Cortex of kidney (tissue), 1 donor: ENCODE measurements at places on chromosomes 7 and 10.

- no peak for DNase-seq
These were observed 2.8 kb upstream of the SLC29A3 start for GRCh38 chr10:71316056-71316785.

GRCh38 chr7:17194656-17195055 lies 103.8 kb upstream of the AHR start:
- DNase-seq = no peak

DNA sequence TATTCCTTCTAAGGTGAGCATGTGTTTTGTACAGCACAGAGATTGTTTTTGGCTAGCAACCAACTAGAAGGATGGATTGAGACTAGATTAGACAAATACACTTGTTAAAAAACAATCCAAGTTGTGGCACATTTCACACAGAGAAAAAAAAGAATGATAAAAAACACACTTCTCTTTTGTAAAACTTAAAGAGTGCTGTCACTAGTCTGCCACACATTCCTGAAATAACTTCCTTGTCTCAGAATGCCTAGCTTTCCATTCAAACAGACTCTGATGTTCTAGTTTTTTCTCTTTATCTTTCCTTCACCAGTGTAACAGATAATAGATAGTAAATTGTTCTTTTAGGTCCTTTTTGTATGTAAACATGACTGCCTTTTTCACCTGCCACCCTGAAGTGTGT lies 11.4 kb downstream of the DLD start:
- DNase-seq = no peak

DNA sequence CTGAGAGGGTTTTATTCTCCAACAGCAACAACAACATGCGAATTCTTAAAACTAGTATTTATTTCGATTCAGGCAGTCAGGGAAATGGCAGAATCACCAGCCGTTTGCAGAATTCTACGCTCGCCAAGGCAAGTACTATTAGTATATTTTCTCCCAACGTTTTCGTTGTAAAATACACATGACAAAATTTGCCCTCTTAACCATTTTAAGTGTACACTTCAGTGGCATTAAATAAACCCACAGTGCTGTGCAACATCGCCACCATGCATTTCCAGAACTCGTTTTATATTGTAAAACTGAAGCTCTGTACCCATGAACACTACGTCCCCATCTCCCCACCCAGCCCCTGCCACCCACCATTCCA lies 10.8 kb downstream of the EN2 start:
- DNase-seq = no peak

GRCh38 chr10:15464381-15464780 lies 93.3 kb upstream of the FAM171A1 start:
- DNase-seq = no peak

GRCh38 chr7:2107386-2108070 lies 125.2 kb downstream of the MAD1L1 start:
- DNase-seq = no peak

- DNase-seq = no peak
These were observed 35.7 kb downstream of the GFRA1 start for GRCh38 chr10:116237260-116237659.

- no peak for DNase-seq
These were observed 94.0 kb upstream of the STEAP1B start for GRCh38 chr7:22594020-22594419.

DNA sequence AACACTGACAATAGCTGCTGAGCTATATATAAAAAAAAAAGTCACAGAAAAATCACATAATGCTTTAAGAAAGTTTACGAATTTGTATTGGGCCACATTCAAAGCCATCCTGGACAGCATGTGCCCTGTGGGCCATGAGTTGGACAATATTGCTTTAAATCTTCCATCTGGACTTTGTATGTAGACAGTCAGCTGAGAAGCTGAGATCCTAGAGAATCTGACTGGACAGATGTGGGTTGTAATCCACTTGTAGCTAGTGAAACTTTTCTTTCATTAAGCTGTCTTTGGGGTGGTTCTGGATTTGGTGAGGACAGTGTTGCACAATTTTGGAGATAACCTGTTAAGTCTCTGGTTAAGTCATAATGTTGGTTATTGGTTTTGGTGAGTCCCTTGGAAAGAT lies 824.5 kb downstream of the CCSER2 start:
- DNase-seq = no peak

DNA sequence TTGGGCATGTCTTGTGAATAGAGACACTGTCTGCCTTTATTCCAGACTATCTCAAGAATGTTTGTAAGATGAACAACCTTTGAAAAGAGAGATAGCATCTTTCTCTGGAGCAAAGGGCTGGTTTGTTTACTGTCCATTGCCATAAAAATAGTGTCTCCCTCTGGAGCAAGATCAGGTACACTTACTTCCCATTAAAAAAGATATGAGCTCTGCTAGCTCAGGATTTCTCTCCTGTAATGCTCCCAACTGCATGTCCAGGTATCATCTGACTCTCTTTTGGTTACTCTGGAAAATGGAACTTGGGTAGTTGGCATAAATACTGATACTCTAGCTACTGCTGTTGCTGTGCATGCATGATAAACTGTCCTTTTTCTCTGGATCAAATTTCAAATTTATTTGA lies 381.1 kb downstream of the TFEC start:
- DNase-seq = no peak

DNA sequence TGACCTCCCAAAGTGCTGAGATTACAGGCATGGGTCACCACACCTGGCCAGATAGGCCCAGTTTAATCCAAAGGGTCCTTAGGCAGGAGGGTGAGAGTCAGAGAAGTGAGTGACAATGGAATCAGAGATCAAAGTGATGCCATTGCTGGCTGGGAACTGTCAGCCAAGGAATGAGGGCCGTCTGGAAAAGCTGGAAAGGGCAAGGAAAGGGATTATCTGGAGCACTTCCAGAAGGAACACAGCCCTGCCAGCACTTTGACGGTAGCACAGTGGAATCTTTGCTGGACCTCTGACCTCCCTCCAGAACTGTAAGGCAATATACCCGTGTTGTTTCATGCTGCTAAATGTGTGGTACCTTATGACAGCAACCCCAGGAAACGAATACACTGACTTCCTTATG lies 11.3 kb upstream of the TAS2R40 start:
- no peak for DNase-seq

GRCh38 chr7:39199006-39199405 lies 221.3 kb downstream of the POU6F2 start:
- no peak for DNase-seq

GRCh38 chr10:91127341-91128082 lies 93.0 kb upstream of the PCGF5 start:
- no peak for DNase-seq

GRCh38 chr7:155763122-155763521 lies 49.1 kb downstream of the SHH start:
- DNase-seq = no peak

GRCh38 chr7:42596737-42597136 lies 315.1 kb downstream of the C7orf25 start:
- no peak for DNase-seq

DNA sequence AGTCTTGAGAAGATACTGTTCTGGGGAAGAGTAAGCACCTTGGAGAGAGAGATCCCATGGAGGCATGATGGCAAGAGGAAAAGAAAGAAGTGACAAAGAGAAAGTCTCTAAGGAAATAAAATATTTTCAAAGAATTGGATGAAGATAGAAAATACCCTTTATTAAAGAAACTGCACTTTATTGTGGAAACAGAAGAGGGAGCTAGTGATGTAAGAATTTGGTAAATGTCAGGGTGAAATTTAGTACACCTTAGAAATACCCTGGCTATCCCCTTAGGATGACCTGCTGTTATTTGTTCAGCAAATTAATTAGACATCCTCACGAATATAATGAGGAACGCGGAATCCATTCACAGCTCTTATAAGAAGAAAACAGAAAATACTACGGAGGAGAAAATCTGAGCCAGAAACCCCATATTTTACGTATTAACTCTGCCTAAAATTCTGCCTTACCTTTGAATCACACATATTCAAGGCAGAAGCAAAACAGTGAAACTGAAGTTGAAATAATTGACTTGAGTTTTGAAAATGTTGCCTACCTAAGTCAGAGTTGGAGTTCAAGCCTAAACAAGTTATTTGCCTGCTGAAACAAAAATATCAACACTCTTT lies 90.7 kb downstream of the TFPI2 start:
- no peak for DNase-seq

DNA sequence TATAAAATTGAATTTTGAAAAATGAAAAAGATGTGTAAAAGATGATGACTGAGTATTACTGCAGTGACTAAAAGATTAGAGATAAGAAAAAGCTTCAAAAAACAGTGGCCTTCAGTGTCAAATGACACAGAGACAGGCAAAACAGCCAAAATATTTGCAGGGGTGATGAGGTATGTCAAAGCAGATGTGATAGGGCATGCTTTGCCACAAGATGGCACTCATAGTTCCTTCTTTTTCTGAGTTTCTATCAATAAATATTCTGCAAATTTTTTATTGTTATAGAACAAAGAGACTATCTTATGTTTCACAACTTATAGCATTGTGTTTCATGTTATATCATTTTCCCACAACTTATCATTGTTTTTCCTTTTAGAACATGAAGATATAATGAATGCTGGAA lies 344.1 kb upstream of the HPS1 start:
- DNase-seq = no peak

GRCh38 chr7:105224884-105225651 lies 163.7 kb downstream of the SRPK2 start:
- DNase-seq = no peak

GRCh38 chr10:111077785-111078504 lies 1.1 kb downstream of the ADRA2A start:
- DNase-seq = no peak

- DNase-seq = no peak
These were observed 57.6 kb downstream of the MMRN2 start for GRCh38 chr10:86899670-86900276.

DNA sequence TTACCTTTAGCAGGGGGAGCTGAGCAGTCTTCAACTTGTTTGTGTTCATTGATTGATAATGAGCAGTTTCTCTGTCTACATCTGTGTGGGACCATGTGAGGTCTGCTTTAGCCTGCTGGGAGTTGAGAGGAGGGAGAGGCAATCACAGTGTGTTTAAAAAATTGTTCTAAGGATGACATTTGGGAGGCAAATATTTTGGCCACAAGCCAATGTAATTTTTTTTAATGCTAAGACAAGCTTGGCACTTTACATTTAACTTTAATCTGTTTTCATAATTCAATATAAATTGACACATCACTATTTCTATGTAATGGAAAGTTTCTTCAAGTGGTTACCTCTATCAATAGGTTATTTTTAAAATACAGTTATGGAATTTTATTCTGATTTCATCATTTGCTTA lies 55.9 kb upstream of the SEMA3A start:
- no peak for DNase-seq

- no peak for DNase-seq
These were observed 1.5 kb downstream of the FAM13C start for GRCh38 chr10:59360605-59361405.

DNA sequence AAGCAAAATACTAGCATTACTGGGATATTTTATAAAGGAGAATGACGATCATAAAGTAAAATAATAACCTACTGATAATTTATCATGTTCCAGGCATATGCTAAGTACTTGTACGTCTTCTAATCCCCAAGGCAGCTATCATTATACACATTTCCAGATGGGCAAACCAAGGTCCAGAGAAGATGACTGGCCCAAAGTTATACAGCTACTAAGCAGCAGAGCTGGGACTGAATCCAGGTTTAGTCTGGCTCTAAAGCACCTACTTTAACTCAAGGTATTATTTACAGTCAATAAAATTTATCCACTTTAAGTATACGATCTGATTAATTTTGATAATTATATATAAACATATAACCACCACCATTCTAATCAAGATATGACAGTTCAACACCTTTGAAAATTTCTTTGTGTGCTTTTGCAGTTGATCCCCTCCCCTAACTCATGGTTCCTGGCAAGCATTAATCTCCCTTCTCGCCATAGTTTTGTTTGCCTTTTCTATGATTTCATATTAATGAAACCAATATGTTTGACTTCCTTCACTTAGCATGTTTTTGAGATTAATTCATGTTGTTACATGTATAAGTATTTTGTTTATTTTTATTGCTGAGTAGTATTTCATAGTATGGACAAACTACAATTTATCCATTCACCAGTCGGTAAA lies 126.7 kb downstream of the CPEB3 start:
- no peak for DNase-seq

- DNase-seq = no peak
These were observed 650.5 kb downstream of the SORCS3 start for GRCh38 chr10:105291571-105291970.

GRCh38 chr7:22944022-22944421 lies 69.9 kb downstream of the HYCC1 start:
- no peak for DNase-seq

GRCh38 chr7:74503061-74503460 lies 49.4 kb downstream of the GTF2IRD1 start:
- no peak for DNase-seq

DNA sequence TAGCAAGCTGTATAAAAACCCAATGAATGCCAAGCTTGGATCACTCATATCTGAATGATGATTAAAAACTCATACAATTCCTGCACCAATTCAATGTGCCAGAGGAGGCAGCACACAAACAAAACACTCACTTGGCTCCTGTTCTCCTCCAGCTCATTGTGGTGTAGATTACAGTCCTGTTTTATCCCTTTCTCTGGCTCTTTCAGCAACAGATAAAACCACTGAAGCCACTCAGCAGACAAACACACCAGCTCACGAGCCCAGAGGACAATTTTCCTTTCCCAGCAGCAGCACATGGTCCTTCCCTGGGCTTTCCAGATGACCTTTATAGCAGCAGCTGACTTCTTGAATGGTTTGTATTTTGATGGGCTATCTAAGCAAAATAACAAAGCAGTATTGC lies 107.3 kb upstream of the STARD3NL start:
- DNase-seq = no peak

DNA sequence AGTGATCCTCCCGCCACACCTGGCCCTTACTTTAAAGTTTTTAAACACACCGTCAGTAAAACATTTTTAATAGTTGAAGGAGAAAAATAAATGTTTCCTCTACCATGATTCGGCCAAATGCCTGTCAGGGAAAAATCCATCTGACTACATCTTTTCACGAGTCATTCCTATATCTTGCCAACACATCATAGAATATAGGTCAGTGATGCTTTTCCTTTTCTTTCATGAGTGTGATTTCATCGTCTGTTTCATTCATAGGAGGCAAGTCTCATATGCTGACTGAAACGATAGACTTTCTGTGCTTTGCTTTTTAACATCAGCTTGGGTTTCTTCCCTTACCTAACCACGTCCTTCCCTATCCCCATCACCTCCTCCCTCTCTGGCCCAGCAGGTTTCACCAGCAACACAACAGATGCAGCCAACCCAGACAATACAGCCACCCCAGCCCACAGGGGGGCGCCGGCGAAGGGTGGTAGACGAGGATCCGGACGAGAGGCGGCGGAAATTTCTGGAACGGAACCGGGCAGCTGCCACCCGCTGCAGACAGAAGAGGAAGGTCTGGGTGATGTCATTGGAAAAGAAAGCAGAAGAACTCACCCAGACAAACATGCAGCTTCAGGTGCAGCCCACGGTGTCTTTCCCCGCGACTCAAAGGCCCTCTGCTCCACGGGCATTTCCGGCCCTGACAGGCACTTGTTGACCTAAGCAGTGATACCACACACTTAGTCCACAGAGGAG lies 149.2 kb downstream of the TRIL start:
- no peak for DNase-seq

GRCh38 chr7:129785685-129786514 lies 166.9 kb downstream of the UBE2H start:
- DNase-seq = no peak
